ENCODE measurements at places on chromosomes 6 and 20.

DNA sequence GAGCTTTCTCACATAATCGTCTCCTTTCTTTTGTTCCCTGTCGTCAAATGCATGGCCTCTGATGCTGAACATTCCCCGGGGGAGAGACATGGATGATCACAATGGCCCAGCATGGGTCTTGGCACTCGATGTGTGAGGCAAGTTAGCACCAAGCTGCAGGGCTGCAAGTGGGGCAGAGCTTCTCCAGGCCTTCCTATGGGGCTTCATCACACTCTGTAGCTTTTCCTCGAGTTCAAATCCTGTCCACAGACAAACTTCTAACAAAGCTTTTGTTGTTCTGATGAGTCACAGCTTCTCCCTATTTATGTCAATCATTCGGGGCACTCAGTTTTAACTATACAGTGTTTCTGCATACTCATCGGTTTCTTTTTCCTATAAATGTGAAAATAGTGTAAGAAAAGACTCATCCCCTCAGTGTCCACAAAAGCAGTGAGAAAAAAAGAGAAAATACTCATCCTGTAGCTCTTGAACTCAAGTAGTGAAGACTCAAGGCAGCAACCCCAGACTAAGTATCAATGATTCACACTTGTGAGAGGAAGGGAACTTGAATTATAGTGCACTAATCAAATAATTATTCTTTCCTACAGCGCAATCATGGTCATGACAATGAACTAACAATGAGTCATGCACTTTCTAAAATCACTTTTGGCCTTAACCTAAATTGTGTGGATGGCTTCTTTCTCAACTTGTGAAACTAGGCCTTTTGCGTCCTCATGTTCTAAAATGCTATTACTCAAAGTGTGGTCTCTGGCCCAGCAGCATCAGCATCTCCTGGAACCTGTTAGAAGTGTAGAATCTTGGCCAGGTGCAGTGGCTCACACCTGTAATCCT lies 68.4 kb upstream of the NOX3 start:
- no peak for DNase-seq

GRCh38 chr20:17226410-17227218 lies at the start of gene PCSK2:
PCSK2 (plus strand) TSS chr20:17227040; CDS start chr20:17227306, 266 bp downstream.
- no peak for DNase-seq

- peak; percentile 80 for DNase-seq
Measured at GRCh38 chr20:57390604-57391438, at the start of gene RBM38. RBM38 (plus strand) TSS chr20:57391396; CDS start chr20:57391582, 186 bp downstream.

DNA sequence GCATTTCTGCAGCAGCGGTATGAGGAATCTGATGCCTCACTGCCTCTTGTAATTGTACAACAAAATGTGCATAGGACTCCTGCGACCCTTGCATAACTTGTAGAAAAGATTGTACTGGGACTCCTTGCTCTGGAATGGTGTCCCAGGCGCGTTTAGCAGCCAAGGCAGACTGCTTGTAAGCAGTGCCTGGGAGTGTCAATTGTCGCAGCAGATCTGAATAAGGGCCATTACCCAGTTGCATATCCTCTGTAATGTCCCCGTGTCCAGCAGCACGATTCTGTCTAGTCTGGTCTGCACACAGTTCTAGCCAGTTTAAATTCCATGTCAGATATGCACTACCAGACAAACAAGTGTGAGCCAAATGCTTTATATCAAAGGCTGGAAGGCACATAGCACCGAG lies 70.7 kb upstream of the BTN3A2 start:
- DNase-seq: no peak

DNA sequence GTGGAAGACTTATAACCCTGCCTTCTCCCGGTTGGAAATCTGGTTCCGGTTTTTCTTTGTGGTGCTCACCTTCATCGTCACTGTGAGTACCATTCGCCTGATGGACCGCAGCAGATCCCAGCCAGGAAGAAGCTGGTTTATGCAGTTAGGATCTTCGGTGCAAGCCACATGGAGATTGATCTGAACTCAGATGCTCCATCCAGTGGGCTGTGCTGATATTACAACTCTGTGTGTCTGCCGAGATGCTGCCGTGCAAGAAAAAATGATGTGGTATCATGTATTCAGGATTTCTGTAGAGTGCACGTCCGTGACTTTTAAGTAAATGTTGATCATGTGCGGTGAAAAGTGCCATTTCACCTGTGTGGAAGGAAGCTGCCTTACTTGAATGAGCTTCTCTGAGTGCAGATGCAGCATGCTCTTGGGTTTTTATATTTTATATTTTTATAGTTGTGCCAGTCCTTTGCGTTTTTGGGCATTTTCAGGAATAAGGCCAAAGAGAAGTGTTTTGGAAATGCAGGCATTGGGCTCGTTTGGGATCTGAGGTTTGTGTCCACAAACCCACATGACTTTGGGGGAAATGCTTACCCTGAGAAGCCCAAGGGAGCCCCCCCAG lies 39.2 kb downstream of the DYNLT1 start:
- peak; percentile 56 for DNase-seq

DNA sequence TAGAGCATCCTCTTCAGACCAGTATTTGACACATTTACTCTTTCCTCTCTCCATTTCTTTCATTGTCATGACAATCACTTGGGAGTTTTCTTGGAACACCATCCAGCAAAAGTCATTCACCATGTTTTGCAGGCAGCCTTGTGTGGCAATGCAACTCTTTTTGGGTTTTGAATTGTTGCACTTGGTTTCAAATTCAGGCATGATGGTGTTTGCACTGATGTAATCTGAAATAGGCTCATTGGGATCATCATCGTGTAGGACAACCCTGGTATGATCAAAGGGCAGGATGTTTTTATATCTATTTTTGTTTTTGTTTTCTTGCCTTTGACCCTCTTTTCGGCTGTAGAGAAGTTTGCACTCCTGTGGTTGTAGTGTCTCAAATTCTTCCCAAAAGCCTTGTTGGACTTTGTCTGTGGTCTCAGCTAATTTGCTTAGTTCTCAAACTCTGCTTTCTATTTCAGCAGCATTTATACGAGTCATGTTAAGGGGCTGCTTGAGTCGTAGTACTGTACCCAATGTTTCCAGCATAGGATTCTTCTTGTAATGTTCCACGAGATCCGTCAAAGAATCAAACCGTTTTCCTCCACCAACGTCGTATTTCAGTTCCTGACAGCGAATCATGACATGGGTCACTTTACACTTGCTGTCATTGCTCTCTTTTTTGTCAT lies 160.8 kb upstream of the TNFAIP3 start:
- peak; percentile 24 for DNase-seq

- DNase-seq: peak; percentile 89
Measured at GRCh38 chr6:13668291-13668928, 43.2 kb downstream of the RANBP9 start.

DNA sequence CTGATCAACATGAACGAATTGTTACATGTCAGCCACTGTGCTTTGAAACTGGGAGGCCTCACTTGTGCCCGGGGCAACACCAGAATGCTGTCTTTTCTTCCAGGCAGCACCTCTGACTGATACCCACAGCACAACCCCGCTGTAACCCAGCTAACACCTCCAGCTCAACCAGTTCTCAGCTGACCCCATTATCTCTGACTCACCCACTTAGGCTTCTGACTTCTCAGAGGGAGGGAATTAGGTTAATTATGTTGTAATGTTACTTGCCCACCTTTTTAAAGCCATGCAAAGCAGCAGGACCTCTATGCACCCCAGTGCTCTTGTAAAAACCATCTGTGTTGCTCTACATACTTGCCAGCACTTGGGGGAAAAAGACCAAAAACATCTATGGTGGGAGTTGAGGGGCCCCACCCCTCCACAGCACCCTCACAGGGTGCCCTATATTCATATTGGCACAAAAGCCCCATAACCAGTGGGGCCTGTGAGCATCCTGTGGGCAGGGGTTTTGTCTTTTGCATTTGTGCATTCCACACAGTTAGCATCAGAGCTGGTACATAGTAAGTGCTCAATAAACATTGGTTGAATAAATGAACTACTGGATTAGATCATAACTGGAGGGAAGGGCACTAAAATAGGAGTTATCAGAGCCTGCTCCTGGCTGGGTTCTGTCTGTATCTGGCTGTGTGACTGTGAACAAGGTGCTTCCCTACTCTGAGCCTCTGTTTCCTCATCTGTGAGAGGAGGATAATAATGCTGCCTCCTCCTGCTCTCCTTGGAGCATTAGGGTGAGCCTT lies 22.3 kb downstream of the BNIP5 start:
- DNase-seq: no peak

DNA sequence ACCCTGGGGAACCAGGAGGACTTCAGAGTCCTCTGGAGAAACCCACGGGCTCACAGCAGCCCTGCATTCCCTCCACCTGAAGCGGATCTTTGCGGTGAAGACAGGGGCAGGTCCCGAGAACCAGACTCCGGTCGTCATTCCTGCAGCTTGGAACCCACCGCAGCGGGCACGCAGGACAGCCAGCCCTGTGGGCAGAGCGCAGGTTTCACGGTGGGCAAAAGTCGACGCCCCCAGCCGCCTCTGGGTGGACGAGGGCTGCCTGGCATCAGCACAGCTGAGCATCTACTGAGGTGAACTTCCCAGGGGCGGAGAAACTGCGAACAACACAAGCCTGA lies 118.3 kb downstream of the PSMB1 start:
- no peak for DNase-seq

- DNase-seq: no peak
Measured at GRCh38 chr20:63017826-63018411, 11.2 kb upstream of the BHLHE23 start.

- no peak for DNase-seq
Measured at GRCh38 chr20:63968928-63969760, 586 bp downstream of the ZNF512B start.

- no peak for DNase-seq
Measured at GRCh38 chr6:142421285-142422117, 119.7 kb downstream of the ADGRG6 start.

GRCh38 chr20:12410783-12411182 lies 493.1 kb downstream of the BTBD3 start:
- DNase-seq: no peak

- DNase-seq: no peak
Measured at GRCh38 chr6:123520217-123520616, 116.5 kb downstream of the TRDN start.

- no peak for DNase-seq
Measured at GRCh38 chr6:1322156-1322555, 10.3 kb downstream of the FOXQ1 start.

DNA sequence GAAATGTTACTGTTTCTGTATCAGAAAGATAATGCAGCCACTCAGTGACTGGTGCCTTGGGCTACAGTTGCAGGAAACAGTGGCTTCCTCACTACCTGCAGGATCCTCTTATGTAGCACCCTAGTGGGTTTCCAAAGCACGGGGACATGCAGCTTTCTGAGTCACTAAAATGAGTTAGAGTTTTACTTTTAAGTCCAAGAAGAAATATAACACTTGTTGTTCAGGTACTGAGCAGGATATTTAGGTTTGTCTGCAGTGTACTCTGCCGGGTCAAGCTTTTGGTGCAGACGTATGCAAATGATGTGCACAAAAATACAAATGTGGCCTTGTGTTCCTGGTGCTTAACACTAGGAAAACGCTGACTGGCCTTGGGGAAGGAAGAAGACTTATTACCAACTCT lies 22.0 kb downstream of the ACSS1 start:
- DNase-seq: peak; percentile 4

DNA sequence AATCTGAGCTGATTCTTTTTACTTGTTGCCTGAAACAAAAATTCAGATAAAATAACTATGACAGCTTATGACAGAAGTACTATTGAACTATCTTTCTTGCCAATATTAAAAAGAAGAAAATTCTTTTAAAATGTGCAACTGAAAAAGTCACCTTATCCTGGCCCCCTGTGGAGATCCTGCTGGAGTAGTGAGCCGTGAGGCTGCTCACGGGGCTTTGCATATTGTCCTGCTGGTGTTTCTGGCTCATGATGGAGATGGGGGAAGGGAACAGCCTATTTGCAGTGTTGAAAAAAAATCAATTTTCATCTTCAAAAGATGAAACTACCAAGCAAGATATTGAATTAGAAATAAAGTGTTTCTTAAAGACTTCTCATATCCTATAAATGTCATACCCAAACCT lies 216.0 kb downstream of the SAMD5 start:
- no peak for DNase-seq

- peak; percentile 79 for DNase-seq
Measured at GRCh38 chr6:101266063-101266462, 127.4 kb upstream of the GRIK2 start.

DNA sequence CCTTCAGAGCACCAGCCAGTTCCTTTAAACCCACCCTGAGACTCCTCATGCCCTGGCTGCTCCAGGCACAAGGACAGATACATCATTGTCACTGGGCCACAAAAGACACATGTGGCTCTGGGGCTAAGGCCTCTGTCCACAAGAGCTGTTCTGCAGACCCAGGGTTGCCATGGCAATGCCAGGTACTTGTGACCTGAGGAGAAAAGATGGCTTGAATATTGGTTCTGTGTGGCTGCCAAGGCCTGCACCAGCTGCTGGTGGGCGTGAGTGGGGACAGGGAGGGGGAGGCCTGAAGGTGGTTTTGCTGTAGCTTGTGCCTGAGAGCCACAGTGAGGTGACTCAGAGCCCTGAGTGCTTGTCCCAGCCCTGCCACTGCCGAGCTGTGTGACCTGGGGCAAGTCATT lies 31.8 kb downstream of the SAYSD1 start:
- DNase-seq: no peak

- DNase-seq: no peak
Measured at GRCh38 chr20:21609981-21610380, 95.5 kb upstream of the PAX1 start.

DNA sequence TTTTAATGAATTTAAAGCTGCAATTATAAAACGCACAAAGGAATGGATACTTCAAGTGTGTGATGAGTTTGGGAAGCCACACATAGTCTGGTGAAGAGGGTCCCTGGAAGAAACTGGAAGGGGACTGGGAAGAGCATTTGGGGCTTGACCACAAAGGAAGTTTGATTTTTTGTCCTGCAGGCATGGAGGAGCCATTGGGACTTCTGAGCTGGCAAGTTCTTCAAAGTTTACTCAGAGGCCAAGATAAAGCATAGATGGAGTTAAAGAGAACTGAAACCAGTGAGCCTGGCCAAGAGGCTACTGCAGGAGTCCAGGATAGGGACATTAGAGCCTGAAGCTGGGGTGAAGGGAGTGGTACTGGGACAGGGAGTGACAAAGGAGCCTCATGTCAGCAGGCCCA lies 95.0 kb downstream of the AIG1 start:
- no peak for DNase-seq

- no peak for DNase-seq
Measured at GRCh38 chr6:81634155-81634880, 118.2 kb downstream of the TENT5A start.

DNA sequence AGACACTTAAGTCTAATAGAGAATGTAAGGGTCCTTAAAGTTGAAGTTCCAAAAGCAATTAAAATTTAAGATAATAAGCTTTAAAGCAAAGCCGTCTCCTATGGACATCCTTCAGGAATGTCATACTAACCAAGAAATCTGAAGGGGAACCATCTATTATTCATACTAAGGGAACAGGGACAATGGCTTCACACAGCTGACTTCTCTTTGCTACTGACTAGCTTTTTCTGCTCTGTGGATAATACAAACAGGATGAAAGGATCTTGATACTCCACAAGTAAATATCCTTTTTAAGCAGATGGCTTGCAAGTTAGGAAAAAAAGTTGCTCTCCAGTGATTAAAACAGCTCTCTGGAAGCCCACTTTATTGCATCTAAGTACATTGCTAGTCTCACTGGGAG lies 178.6 kb downstream of the BACH2 start:
- DNase-seq: no peak

- DNase-seq: peak; percentile 82
Measured at GRCh38 chr20:1536893-1537730, 20.4 kb downstream of the SIRPD start.

DNA sequence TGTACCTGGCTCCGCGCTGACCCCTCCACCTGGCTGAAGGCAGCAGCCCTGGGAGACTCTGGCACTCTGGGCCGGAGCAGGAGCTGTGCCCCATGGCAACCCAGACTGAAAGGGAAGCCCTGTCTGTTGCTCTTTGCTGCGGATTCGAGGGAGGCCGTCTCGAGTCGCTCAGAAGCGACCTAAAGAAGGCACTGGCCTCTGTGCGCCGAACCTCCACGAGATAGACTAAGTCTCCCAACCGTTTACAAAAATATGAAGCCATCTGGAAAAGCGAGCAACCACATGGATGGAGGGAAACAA lies 10.5 kb upstream of the TBX18 start:
- DNase-seq: no peak
